ELR (cell line): ENCODE measurements at places on chromosomes 6 and 20.

- no peak for DNase-seq
Measured at GRCh38 chr6:16855460-16855859, 94.2 kb upstream of the ATXN1 start.

DNA sequence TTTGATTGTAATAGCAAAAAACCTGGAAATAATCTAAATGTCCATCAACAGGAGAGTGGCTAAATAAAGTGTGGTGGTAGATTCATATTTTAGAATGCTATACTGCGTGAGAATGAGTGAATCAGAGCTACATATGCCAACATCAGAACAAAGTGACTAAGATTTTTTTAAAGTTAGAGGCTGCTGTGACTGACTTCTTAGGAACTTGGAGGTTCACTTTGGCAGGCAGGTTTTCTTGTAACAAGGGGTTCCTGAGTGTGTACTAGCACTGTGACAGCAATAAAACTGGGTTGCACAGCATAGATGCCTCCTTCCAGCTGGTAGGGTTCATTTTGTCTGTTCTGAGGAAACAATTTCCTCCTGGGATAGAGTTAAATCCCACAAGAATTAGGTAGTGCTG, 75.3 kb upstream of the ENPP5 start:
- no peak for DNase-seq

DNA sequence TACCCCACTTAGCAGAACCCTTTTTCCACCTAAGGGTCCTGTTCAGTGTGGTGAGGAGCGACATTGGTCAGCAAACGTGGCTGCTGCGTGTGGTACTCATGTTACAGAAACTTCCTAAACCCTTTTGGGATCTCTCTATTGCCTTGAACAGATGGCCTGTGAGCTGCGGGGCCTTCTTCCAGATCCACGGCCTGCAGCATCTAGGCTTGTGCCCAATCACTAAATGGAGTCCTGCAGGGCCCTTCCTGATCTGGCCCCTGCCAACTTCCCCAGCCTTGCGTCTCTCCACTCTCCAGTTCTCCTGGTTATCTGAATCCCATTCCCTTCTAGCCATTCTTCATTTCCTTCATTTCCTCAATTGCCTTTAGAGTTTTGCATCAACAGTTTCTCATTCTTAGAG, 85.6 kb downstream of the PDE7B start:
- no peak for DNase-seq

DNA sequence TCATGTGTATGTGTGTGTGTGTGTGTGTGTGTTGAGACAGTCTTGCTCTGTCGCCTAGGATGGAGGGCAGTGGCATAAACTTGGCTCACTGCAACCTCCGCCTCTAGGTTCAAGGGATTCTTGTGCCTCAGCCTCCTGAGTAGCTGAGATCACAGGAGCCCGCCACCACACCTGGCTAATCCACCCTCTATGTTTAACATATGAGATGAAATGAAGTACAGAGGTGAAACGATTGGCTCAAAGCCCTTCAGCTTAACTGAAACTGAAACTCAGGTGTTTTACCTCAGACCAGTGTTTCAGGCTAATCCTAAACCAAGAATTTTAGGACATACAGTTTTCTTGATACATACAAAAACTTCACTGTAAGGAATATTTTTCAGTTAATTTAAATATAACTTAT, 167.3 kb downstream of the KCNQ5 start:
- DNase-seq, result no peak

GRCh38 chr20:14951105-14951504, 613.7 kb upstream of the FLRT3 start:
- no peak for DNase-seq

DNA sequence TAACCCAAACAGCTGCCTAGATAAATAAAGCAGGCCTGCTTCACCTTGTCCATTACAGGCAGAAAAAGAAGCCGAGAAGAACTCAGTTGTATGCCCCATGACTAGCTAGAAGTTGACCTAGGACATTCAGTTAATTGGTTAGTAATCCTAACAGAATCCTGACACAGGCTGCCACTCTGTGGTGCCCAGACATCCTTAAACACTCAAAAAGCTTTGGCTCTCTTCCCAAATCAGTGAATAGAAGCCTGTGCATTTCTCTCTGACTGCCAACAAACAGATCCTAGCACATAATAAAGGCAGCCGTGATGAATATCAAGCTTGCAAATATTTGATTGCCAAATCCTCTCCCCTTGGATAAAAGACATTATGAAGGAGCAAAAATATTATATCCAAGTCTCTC, 519.1 kb upstream of the EYS start:
- no peak for DNase-seq

DNA sequence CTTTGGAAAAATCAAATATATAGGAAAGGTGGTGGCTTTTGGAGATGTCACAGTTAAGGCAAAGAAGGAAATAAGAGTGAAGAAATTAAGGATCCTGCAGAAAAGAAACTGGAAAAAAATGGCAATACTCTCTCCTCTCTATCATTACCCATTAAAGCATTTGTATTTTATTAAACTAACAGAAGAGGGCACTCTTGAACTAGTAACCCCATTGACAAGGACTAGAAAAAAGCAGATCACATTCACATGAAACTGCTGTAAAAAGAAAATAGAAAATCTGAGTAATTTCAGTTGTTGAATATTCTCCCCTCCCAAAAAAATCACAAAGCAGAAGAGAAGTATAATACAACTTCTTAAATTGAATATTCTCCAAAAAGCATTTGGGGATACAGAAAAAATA, 104.1 kb upstream of the SLC35B3 start:
- peak; percentile 34 for DNase-seq

- peak; percentile 5 for DNase-seq
Measured at GRCh38 chr6:83071023-83071422, 3.6 kb downstream of the DOP1A start.

GRCh38 chr6:168655462-168656152, 214.6 kb downstream of the SMOC2 start:
- DNase-seq, result no peak

DNA sequence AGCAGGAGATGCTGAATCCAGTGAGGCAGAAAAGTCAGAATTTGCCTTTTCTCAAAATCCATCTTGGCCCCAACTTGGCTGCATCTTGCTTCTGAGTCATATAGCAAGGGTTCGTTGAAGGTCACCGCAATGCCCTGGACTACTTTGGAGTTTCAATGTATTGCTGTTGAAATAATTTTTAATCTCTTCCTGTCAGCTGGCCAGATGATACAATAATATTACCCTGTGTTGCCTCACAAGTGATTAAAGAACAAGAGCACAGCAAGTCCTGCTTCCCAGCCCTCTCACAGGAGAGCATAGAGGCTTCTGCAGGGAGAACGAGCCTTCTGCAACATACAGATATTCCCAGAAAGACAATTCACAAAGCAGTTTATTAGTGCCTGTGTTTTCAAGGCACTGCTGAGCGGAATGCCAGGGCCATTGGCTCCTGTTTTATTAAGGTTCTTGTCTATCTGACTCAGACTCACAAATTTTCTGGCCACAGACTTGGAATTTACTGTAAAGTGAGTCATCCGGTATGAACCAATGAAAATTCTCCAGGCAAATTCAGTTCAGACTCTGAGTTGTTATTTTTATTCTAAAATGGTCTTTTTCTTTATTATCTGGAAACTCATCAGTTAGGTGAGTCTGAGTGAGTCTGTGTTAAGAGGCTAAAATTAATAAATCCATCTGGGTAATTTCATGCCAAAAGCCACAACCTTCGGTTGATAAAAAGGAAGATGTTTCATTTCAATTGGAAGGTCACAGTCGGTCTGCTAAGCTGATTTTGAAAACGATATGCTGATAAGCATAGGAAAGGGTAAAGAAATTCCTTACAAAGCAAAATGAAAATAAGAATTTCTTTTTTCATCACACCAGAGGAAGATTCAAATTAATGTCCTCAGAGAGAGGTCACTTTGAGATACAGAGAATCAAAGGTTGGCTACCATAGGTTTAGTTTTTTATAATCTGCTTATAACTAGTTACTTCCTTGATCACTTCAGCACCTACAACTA, 289.4 kb upstream of the STXBP5 start:
- DNase-seq, result peak; percentile 97

GRCh38 chr20:39103732-39104131, 141.6 kb downstream of the DHX35 start:
- DNase-seq, result peak; percentile 41

- DNase-seq, result no peak
Measured at GRCh38 chr6:24757611-24758010, 17.1 kb upstream of the GMNN start.

GRCh38 chr20:37452236-37452635, 68.8 kb upstream of the NNAT start:
- DNase-seq, result no peak

GRCh38 chr6:63943826-63944225, 308.2 kb downstream of the PHF3 start:
- no peak for DNase-seq

- DNase-seq, result peak; percentile 50
Measured at GRCh38 chr20:9617940-9618339, 103.5 kb downstream of the LAMP5 start.

DNA sequence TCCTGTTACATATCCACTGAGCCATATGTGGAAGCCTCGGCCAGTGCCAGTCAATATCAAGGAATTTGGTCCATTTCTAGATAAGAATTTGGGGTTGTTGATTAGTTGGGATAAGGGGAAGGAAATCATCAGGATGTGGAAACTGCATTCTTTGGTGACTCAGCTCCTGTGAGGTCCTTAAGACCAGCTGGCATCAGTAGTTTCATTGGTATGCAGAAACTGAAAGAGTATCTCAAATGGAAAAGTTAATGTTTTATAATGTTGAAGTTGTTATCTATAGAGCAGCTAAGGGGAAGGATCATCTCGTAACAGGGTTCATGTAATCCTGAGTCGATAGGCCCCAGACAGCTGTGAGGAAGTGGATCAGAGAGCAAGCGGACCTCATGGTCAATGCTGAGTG, 87.9 kb upstream of the PRND start:
- peak; percentile 87 for DNase-seq

GRCh38 chr6:169427856-169428255, 174.2 kb upstream of the THBS2 start:
- peak; percentile 71 for DNase-seq

DNA sequence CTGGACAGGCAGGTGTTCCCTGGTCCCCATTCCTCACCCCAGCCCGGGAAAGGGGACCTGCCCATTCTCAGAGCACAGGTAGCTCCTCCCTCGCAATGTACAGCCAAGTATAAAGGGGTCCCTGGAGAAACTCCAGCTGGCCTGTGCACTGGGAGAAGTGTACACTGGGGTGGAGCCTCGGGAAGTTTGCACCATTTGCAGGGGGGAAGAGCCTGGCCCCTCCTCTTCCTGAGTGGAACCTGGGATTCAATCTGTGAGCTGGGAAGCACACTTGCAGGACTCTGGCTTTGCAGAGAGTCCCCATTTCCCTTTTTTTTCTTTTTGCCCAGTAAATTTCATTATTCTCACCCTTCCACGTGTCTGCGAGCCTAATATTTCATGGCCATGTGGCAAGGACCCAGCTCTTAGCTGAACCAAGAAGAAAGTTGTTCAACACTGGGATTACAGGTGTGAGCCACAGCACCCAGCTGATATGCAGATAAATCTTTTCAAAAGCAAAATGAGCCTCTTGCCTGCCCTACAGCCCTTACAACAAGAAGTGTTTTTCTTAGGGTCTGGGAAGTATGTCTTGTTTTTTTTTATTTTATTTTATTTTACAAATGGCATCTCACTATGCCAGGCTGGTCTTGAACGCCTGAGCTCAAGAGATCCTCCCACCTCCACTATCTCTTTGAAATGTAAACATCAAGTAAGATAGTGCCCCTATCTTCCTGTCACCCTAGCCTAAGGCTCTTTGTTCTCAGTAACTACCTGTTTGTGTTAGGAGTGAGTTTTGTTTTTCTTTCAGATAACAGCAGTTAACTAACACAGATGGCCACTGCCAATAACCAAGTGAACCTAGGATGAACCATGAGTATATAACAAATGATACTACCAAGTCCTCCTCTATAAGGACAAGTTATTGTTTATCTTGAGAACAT, 9.3 kb upstream of the RNGTT start:
- no peak for DNase-seq

DNA sequence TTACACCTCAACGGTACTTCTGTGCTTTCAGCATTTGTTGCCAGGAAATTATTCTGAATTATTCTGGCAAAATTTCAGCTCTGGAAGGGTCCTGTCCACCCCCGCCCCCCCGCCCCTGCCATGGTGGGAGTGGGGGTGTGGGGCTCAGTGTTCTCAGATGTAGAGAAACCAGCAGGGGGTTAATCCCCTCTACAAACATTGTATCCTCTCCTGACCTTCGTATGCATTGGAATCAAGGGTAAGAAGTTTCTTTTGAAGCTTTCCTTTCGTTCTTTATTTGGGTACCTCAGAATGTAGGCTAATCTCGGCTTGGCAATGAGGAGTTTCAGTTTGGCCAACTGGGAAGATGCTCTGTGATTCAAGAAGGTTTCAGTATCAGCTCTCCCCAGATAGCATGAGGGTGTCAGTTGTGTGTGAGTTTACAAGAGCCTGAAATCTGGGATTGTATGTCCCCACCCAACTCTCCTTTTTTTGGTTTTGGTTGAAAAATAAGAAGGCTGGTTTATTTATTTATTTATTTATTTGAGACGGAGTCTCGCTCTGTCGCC, 25.5 kb upstream of the OLIG3 start:
- no peak for DNase-seq

DNA sequence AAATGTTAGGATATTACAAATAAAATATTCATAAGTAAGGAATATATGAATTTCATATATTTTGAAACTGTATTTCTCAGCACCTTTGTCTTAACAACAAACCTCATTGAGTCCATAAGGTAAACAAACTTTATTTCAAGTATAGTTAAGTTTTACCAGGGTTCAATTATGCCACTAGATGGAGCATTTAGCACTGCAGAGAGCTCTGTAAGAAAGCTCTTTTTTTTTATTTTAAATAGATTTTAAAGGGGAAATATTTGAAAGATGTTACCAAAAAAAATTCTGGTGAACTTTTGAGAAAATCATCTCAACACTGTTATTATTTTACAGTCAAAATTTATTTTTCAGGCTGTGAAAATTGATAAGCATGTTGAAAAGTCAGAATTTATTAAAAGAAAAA, 955.2 kb upstream of the EYS start:
- peak; percentile 13 for DNase-seq

DNA sequence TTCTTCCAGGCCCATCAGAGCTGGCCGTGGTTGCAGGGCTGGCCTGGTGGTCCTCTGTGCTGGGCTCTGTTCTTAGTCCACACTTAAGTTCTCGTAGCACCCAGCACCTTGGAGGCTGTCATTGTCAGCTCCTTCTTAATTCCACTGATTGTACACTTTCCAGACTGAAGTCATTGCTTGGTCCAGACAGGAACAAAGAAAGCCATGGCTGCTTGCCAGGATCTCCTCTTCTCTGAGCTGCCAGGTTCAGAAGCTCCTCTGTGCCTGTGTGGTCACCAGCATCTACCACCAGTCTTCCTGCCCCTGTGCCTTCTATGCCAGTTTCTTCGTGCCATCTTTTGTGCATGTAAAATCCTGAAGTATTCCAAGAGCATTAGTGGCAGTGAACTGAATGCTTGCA, 39.5 kb upstream of the PCMTD2 start:
- DNase-seq, result no peak

DNA sequence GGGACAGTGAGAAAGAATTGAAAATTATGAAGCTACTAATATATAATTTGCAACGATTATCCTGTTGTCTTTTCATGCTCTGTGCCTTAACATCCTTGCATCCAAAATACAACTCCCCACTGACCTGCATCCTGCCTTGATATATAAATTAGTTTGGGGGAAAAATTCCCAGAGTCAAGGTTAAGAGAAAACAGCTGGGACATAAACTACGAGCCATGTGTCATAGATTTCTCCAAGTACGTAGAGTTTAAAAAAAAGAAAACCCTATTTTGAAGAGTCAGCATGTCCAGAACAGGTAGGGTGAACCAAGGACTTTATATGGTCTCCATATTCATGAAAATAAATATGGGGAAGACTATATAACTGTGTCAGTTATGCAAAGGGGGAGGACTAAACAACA, 123.8 kb upstream of the MARCKS start:
- DNase-seq, result no peak
